Spleen (tissue), 13 donors: ENCODE measurements at places on chromosomes 1 and 21. TPM values are rescaled to one million over a fixed set of nuclear protein-coding genes. Genes with fewer than 3 reads are reported as not detected.

KIF2C gene
- total RNA-seq, result 6.6 TPM

MGST3 gene
- total RNA-seq, result 47.8 TPM

TNFRSF1B gene
- total RNA-seq, result 142 TPM

DNA sequence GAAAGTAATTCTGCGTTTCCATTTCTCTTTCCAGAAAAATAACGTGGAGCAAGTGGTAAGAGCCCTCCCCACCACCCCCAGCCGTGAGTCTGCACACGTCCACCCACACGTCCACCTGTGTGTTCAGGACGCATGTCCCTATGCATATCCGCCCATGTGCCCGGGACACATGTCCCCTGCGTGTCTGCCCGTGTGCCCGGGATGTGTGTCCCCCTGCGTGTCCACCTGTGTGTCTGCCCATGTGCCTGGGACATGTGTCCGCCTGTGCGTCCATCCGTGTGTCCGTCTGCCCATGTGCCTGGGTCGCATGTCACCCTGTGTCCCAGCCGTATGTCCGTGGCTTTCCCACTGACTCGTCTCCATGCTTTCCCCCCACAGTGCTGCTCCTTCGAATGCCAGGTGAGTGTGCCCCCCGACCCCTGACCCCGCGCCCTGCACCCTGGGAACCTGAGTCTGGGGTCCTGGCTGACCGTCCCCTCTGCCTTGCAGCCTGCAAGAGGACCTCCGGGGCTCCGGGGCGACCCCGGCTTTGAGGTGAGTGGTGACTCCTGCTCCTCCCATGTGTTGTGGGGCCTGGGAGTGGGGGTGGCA lies 5.6 kb downstream of the COL6A1 start:
- H3K36me3 ChIP-seq, result no peaks in the 10 kb centered on the region
- no peak overlapping the region for H3K27ac ChIP-seq
- DNase-seq, result peak; percentile 73

DNA sequence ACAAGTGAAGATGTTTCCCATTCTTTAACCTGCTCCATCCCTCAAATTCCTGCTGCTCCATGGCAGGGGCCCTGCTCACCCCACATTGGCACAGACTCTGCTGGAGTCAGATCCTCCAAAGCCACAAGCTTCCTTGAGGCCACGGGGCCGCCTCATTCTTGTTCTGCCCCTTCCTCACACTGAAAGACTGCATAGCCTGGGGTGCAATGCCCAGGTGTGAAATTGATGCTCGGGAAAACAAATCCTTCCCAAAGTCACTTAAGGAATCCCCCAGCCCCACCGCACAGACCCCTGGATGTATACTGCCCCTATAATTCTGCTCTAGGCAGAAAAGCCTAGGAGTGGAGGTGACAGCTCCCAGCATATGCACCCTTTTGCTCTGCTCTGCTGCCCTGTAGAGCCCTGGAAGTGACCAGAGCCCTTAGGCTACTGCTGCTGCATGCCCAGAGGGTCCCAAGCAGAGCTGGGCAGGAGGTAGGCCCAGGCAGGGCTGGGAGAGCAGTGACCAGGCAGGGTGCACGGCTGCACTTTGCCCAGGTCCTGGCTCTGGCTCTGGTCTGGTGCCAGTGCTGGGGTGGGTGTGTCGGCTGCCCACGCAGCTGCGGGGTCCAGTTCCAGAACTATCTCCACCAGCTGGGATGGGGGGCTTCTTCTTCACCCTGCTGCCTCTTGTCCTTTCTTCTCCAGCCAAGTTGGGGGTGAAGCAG lies 1.6 kb downstream of the HES2 start:
- no peak for DNase-seq
- H3K36me3 ChIP-seq, result no peaks in the 10 kb centered on the region
- peaks cover 19% of the 10 kb centered on the region for H3K27me3 ChIP-seq
- no peak overlapping the region for H3K27ac ChIP-seq
- peaks cover 42% of the 10 kb centered on the region for H3K4me1 ChIP-seq

NADK gene
- total RNA-seq, result 222 TPM

GRCh38 chr1:84103197-84103992 lies 40.7 kb upstream of the PRKACB start:
- no peak overlapping the region for H3K27ac ChIP-seq
- H3K36me3 ChIP-seq, result no peaks in the 10 kb centered on the region
- no peaks in the 10 kb centered on the region for H3K27me3 ChIP-seq
- no peak for DNase-seq
- no peak overlapping the region for H3K4me3 ChIP-seq
- no peaks in the 10 kb centered on the region for H3K4me1 ChIP-seq

GRCh38 chr1:6317098-6317760 lies 56.3 kb upstream of the GPR153 start:
- H3K27me3 ChIP-seq, result no peaks in the 10 kb centered on the region
- DNase-seq, result no peak
- no peaks in the 10 kb centered on the region for H3K4me1 ChIP-seq
- no peak overlapping the region for H3K27ac ChIP-seq
